Small intestine (tissue), 16 donors: ENCODE measurements at places on chromosomes 6 and 20. TPM values are rescaled to one million over a fixed set of nuclear protein-coding genes. Genes with fewer than 3 reads are reported as not detected.
A peak's percentile ranks its signal among the peaks of the same experiment; 100 is the strongest.

- DNase-seq, result no peak
These were observed 658.2 kb downstream of the PTPRT start for GRCh38 chr20:42531508-42531961.

DNA sequence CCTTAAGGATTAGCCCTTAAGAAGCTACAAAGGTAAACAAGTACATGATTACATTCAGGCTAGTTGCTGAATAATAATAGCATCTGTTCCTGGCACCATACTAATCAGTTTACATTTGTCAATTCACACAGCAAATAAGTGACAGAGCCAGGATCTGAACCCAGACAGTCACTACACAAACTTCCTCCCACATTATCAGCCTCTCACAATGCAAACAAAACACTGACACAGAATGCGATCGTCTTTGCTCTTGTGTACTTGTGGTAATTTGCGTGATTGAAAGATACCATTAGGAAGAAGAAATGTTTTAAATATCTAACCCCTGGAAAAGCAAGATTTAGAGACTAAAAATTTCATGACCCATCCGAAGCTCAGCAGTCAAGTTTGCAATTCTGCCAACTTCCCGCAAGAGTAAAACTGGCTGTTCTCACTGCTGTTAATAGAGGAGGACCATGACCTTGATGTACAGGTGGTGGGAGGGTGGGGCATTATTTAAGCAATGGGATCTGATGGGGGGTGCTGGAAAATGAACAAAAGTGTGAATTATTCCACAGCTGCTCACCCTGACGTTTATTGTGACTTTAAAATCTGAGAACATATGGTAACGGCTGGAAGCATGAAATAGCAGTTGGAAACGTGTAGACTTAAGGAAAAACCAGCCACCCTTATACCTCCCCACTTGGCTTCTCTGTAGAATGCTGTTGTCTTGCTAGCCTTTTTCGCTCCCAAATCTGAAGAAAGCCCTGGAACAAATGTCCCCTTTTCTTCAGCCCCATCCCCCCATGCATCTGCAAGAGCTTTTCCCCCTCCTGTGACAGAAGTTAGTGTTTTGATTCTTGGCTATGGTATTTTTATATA, 95.3 kb upstream of the ARMC2 start:
- DNase-seq, result peak; percentile 45

Gene KCNK16
- 0.34 TPM for polyA plus RNA-seq

- peak; percentile 86 for DNase-seq
These were observed 26.7 kb downstream of the SERPINB9 start for GRCh38 chr6:2876210-2877056.

DNA sequence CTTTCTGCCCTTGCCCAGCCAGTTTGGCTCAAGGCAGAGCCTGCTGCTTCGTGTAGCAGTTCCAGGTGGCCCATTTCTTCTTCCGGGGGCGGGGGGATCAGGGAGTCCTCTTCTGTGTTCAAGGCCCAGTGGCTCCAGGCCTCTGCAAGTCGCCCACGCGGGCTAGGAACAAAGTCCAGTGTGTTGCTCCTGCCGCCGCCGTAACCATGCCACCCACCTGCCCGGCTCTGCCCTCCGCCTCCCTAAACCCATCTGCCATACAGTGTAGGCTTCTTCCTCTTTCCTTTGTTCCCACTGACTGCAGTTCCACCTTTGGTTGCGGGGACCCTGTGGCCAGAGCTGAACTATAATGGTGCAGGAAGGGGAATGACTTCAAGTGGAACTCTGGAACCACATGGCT, 43.9 kb upstream of the SRF start:
- peak; percentile 51 for DNase-seq

DNA sequence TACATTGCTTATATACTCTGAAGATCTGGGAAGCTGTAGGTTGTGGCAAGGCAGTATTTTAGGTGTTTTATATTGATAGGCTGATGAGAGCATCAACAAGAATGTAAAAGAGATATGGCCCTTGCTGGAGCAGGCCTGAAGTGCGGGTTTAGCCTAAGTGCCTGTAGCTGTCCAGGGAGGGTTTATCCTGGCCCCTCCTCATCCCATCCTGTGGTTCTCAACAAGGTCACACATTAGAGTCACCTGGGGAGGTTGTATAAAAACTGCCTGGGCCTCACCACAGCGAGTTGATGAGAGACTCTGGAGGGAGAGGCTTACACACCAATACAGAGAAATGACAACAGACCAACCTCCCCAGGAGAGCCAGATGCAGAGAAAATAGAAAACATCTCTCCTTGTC, 48.4 kb downstream of the LYRM2 start:
- DNase-seq, result no peak

- no peak for DNase-seq
These were observed 50.3 kb upstream of the BTBD3 start for GRCh38 chr20:11867291-11867919.

- no peak for DNase-seq
These were observed 24.0 kb downstream of the SLC26A8 start for GRCh38 chr6:36000451-36000850.

GRCh38 chr6:5388326-5388725, 127.0 kb downstream of the FARS2 start:
- DNase-seq, result no peak

Gene RSPO4
- not detected for polyA plus RNA-seq

Gene SIGLEC1
- 0.22 TPM for polyA plus RNA-seq

DNA sequence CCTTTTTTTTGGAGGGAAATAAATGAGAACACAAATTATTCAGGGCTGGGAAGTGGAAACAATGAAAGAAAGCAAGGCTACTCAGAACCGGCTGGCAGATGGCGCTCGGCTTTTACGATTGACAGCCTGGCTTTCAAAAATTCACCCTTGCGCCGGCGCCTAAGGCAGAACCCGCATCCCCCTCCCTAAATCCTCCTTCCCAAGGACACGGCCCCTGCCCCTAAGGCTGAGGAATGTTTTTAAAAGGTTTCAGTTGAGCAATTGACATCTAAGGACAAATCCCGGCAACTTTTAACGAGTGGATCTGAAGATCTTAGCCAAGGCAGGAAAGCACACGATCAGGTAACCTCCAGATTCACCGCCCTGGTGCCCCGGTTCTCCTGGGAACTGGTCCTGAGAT, 16.3 kb downstream of the GNAS start:
- DNase-seq, result no peak

Gene RIPPLY2
- not detected for polyA plus RNA-seq

DNA sequence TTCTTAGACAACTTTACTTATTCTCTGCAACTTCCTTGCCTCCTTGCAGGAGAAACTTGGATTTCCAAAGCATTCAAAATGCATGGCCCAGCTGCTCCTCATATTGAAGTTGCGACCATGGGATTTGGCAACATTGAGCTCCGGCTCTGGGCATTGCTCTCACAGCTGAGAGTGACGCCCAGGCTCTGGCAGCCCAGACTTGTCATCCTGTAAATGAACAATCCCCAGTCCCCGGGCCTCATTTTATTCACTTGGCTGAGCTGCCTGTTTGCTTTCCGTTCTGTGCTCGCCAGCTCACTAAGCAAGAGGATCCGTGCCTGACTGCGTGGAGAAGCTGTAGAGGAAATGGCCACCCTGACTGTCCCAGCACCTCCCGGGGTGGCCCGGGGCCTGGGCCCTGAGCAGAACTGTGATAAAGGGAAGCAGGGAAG, 119.5 kb upstream of the CD93 start:
- no peak for DNase-seq

- DNase-seq, result no peak
These were observed 121.1 kb downstream of the FOXA2 start for GRCh38 chr20:22462975-22463914.

DNA sequence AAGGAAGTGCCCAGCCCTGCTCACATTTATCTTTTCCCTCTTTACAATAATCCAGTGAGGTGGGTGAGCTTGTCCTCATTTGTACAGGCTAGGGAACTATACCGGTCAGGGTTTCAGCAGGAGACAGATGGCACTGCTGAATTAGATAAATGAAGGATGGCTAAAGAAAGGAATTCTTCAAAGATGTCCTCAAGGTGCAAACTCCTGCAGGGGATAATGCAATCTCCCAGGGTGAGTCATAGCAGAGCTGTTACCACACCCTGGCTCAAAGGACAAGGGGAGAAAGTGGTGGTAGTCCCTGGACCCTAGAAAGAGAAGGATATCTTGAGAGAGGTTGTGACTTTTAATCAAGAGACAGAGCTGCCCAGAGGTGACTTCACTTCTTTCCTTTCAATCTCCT, 66.7 kb downstream of the RFPL4B start:
- no peak for DNase-seq

DNA sequence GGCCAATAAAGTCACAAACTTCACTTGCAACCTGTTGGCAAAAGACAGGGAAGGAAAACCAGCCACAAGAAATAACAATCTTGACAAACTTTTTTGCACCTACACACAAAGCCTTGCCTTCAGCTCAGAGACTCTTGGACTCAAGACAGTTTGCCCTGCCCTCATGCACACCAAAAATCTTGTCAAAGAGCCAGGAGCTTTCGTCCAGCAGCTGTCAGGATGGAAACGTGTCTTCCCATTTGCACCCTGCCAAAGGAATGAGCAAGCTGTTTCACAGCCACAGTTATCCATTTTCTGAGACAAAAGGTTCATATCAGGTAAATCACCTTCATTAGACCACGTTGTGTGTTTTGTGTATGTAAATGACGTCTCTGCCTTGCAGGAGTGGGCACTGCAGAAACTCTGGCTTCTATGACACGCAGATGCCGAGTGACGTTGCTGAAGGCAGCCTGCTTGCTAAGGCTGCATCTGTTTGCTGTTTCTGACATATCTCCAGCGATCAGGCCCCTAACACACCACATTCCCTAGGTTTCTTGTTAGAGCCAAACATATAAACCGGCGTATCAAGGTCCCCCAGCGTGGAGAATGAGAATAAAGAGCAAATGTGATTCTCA, 193.4 kb downstream of the SYNDIG1 start:
- DNase-seq, result no peak

Gene PRSS35
- polyA plus RNA-seq, result not detected

GRCh38 chr20:46195264-46196036, 77.3 kb downstream of the CD40 start:
- no peak for DNase-seq

DNA sequence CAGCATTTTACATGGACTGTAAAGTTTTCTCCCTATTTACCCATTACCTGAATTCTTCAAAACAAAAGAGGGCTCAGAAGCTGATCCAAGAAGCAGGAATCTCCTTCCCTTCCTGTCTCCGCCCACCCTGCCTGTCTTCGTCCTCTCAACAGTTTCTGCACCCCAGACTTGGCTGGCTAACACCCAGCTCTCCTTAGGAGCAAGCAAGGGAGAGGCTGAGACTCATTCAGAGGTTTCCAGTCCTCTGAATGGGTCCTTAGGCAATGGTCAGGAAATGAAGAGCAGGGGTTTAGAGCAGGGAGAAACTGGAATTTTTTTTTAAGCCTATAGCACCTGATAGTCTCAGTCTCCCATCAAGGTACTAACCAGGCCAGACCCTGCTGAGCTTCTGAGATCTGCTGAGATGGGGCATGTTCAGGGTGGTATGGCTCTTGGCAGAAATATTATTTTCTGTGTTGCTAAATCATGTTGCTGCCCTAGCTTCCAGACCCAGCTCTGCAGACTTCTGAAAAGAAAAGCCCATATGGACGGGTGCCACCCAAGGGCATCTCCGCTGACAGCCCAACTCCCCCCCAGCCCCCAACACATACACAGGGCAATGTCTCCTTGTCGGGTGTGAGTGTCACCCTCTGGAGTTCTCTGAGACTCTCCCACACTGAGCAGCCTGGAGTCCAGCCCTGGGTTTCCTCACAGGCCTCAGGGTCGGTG, 74.6 kb upstream of the CD93 start:
- DNase-seq, result no peak

DNA sequence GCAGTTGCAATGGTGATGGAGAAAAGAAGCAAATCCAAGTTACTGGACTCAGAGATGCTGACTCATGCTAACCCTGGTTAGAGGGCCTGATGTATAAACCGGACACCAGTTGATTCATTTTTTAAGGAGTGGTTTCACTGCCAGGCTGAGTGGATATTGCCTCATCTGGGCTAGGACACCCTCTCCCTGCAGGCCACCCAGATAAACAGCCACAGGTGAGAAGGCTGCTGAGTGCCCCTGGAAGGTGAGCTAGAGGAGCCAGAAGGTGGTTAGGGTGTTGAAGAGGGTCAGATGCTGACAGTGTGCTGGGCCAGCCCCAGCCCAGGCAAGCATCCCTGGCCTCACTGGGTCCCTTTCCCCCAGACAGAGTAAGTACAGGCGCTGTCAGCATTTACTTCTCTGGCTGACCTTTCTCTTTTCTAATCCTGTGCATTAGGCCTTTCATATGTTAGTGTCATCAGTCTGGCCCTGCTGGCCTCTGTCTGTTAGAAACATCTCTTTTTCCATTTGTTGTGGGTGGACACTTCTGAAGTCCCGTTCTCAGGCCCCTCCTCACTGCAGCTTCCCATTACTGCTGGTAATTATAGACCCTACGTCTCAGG, 13.5 kb downstream of the EPB41L1 start:
- DNase-seq, result no peak

Gene JPH2
- polyA plus RNA-seq, result 3.6 TPM

DNA sequence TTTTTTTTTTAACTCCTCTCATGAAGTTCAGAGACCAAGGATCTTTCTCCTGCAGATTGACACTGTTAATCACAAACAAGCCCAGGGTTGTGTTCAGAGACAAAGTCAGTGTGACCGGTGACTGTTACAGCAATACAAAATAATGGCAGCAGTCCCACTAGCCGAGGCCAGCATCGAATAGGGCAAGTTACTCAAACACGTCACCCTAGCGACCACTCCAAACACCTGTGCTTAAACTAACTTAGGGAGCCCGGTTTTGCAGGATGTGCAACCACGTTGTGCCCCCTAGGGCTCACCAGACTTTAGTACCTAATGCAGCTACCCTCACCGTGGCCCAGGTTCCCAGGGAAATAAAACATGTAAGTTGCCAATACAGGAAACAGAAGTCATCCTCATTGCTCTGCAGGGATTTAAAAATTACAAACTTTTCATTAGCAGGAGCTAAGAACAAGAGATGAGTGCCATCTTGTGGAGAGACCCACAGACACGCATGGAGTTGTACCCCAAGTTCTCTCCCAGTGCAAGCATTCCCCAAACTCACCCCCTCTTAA, 38.1 kb downstream of the FAM50B start:
- peak; percentile 61 for DNase-seq

GRCh38 chr6:33609528-33609927, 11.6 kb upstream of the ITPR3 start:
- no peak for DNase-seq

Gene COL12A1
- 13.2 TPM for polyA plus RNA-seq

DNA sequence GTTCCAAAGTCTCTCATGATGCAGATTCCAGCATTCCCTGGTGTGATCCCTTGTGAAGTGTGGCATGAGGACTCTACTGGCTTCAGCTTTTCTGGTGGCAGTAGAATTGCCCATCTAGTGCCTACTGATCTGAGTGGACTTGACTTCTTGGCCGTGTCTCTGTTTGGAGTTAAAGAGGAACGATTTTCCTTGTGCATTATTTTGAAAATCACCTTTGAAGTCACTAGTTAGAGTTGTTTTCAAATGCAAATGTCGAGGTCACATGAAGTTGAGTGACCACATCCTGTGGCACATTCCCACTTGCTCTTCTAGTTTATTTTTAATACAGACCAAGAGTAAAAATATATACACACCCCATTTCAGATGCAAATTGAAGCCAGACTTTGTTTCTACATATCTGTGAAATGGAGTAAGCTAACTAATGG, 270.7 kb upstream of the TAB2 start:
- DNase-seq, result no peak

GRCh38 chr20:54255157-54255556, 47.3 kb downstream of the PFDN4 start:
- DNase-seq, result no peak

Gene C20orf144
- polyA plus RNA-seq, result 0.41 TPM
